Fibroblast of lung (primary cell): ENCODE measurements at places on chromosomes 3 and 15.

- peak; percentile 6 for DNase-seq
These were observed 23.9 kb downstream of the GOLGA6L2 start for GRCh38 chr15:23422946-23423708.

DNA sequence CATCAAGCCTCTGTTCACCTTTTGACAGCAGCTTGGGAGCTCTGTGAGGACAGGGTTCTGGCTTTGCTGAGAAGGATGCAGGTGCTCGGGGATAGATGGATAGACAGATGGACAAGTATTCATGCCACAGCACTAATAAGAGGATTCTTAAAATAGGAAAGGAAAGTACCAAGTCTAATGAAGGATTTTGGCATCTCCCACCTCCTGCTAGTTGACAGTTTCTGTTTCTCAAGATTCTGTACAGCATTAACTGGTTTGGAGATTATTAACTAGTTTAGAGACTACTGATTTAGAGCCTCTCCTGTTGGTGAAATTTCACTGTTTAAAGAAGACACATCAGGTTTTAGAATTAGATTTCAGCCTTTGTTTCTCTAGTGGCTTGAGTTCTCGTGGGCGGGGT lies 152.3 kb downstream of the CACNA1D start:
- no peak for DNase-seq

- peak; percentile 10 for DNase-seq
These were observed 80.3 kb downstream of the STAG1 start for GRCh38 chr3:136671921-136672320.

- DNase-seq, result peak; percentile 40
These were observed 53.4 kb downstream of the UMPS start for GRCh38 chr3:124783696-124784095.

DNA sequence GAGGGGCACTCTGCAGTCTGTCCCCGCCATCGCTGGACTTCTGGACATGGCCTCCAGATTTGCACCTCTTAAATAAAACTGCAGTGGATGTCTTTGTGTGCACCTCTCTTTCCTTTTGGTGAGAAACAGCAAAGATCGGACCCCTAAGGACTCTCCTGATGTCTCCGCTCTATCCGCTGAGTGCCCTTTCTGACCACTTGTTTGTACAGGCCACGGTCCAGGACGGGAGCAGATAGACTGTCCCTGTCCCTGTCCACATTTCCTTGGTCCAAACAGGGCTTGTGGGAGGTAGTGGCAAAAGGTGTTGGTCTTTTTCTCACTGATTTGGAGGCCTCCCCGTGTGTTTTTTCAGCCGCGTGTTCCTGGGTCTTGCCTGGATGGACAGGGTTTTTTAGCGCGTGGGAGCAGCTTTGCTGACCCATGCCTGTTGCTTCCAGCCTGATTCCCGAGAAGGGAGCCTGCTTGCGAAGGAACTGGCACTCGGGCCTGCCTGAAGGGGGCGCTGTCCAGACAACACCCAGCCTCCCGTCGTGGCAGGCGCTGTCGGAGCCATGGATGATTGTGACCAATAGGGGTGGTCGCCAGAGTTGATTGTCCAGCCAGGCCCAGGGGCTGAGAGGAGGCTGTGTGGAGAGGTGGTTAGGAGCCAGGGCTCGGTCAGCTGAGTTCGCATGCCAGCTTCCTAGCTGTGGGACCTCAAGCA lies 13.2 kb upstream of the STAB1 start:
- peak; percentile 30 for DNase-seq

- DNase-seq, result no peak
These were observed 46.8 kb downstream of the COL6A5 start for GRCh38 chr3:130392266-130392665.

DNA sequence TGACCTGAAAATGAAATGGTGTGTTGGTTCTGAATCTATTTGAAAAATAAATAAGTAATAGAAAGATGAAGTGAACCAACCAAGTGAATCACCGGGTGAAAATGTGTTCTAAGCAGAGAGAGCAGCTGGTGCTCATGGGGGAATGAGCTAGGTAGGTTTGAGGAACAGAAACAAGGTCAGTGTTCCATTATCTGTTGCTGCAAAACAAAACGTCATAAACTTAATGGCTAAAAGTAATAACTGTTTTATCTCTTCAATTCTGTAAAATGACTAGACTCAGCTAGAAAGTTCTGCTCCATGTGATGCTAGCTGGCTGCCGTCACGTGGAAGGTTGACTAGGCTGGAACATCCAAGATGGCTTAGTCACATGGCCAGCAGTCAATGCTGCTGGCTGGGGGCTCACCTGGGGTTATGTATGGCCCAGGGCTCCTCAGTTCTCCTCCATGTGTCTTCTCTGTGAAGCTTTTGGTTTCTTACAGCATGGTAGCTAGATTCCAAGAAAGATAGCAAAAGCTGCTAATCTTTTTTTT lies 13.3 kb upstream of the SH3BP5 start:
- no peak for DNase-seq

DNA sequence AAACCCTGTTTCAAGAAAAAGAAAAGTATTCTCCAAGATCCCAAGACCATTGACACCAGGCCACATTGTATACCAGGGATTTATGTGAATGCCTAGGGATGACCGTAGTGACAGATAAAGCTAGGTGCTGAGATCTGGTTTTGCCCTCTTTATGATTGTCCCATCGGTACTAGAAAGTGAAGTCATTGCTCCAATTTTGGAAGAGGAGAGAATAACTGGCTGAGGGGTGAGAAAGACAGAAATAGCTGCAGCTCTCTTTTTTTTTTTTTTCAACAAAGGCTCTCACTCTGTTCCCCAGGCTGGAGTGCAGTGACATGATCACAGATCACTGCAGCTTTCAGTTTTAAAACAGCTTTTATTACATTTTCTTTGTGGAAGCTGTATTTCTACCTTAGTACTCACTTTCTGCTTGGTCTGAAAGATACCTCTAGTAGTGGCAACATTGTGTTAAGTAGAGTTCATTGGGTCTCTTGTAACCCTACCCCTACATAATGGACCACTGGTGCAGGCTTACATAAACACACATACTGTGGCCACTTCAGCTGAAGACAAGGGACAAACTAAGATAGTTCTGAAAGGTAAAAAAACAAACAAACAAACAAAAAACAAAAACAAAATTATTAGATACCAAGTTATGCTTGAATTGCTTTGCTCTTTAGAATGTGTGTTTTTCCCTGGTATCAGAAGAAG lies 18.0 kb downstream of the ZSCAN29 start:
- DNase-seq, result no peak

- peak; percentile 82 for DNase-seq
These were observed 306.2 kb upstream of the DPPA4 start for GRCh38 chr3:109643590-109643989.

GRCh38 chr3:119331661-119332060 lies 37.5 kb downstream of the ARHGAP31 start:
- DNase-seq, result no peak

DNA sequence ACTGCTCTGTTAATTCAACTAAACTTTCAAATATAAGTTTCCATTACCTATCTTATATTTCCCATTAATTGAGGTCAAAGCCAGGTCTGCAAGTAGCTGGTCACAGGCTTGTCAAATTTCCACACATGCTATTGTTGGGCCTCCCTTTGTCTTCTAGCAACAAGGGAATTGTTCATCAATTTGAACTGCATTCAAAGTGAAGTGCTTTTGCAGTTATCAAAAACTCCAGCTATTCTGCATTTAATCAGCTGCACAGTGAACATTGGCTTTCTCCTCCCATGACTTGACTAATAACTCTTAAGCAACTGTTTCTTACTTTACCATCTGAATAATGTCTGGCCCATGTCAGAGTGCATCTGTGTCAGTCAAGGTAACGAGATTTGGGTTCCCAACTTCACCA lies 198.4 kb downstream of the KCNH8 start:
- DNase-seq, result no peak

DNA sequence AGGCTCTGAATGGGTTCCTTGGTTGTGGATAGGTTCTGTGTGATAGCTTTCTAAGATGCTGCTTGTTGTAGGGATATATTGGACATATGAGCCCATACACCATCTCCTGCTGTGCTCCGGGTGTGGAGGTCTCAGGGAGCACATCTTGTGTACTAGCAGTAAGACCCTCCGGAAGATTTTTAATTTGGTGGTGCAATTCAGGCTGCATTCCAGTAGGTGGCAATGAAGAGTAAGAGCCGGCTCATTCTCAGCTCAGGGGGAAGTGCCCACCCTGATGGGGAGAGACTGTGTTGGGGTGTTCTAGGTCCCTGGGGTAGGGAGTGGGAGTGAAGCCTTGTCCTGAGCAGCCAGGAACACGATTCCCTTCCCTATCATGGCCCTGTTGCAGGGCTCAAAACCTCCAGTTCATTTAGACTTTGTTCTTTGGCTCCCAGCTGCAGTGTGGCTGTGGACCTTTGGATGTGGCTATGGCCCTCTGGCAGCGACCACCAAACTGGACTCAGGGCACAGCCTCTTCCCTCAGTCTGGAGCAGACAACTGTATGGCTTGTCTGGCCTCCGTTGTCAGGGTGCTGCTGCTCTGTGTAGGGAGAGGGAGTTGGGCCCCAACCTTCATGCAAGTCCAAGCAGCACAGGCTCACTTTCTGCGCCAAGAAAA lies 104.7 kb downstream of the UNC13C start:
- no peak for DNase-seq

- peak; percentile 79 for DNase-seq
These were observed at the start of gene LXN for GRCh38 chr3:158672215-158673176. Gene LXN, minus strand, starts transcription at chr3:158672648. Its CDS starts 170 bp downstream, at chr3:158672478.

DNA sequence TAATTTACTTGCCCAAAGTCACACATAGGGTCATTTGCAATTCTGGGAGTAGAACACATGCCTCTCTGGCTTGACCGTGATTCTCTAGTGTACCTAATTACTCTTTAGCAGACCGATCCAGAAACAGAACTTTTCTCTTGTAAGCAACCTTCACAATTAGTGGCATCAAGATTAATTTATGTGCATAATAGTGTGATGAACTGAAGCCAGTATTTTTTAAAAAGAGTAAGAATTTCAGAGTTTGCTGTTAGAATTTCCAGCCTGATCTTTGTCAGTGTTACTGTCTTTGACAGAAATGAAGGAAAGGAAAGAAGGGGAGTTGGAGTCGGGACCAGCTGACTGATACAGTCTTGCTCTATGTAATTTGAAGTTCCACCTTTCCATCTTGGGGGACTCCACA lies 137.1 kb downstream of the SPATA16 start:
- DNase-seq, result no peak

DNA sequence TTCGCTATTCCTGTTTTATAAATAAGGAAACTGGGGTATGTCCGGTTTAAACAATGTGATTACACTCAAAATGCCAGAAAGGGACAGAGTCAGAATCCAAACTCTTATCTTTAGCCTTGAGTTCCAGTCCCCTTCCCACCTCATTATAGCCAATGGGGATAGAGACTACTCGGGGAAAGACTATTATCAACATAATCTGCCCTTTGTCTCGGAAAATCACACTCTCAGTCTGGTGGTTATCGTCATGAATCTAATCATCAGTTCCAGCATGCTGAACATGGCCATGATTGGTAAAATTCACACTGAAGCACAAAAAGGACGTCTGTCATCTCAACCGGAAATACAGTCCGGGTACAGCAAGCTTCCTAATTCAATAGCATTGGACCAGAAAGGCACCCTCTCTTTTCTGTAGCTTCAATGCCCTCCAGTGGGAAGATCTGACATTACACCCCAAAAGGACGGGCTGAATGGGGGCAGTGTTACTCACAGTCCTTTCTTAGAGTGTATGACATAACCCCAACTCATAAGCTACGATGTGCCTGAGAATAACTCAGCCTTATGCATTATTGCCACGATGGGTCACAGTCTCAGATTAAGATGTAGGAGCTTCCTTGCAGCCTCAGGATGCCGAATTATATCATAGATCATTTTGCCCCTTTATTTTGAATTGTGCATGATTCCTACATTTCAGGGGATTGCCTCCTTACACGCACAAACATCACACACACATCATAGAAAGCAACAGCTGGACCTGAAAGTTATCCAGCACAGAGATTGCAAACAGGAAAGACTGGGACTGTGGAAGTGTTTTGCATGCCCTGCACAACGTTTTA lies 390.4 kb upstream of the LMCD1 start:
- peak; percentile 72 for DNase-seq

DNA sequence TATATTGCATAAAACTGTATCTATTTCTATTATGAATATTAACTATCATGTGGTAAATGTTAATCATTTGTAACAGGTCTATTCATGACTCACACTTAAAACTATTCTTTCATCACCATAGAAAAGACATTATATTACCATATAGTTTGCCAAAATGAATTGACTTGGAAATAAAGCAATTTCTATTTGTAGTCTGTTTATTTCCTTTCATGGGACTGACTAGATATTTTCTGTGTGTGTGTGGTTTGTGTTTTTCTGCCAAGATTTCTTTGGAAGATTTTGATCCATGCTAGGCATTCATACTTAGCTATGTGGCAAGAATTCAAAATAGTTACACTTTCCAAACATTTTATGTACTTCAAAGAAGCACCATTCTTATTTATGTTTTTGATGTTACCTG lies 522.5 kb upstream of the AGTR1 start:
- peak; percentile 77 for DNase-seq

GRCh38 chr15:84904419-84904818 lies 20.0 kb downstream of the SLC28A1 start:
- DNase-seq, result no peak

DNA sequence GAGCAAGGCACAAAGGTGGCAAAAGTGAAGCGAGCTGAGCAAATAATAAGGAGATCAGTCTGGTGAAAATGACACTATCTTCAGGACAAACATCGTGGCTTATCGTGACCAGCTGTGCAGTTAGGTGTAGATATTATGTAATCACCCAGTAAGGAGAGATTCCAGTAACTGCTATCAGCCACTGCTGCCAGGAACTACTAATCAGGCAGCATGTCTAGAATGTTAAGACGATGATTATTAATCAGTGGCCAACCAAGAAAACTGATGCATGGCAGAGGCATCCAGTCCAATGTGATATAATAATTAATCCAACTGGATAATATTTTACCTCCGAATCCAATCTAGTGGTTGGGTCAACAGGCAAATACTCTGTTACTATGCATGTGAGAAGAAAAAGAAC lies 252.7 kb upstream of the ZPLD1 start:
- DNase-seq, result peak; percentile 94

DNA sequence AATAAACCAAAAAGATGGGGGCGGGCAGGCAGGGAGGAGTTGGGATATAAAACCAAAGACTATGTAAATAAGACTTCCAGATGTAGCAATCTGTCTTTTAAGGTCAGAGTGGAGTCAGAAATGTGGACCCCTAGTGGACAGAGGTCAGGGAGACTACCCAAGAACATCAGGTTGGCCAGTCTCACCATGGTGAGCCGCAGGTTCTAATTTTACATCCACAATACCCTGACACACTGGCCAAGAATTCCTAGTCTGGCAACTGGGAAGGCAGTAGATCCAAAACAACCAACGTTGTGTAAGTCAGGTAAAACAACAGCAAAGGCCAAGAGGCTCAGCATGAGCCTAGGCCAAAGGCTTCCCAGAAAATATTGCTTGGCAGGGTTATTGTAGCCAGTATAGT lies 203.4 kb downstream of the FOXP1 start:
- DNase-seq, result no peak
